ENCODE measurements at places on chromosomes 4 and X.

- DNase-seq: no peak
Measured at GRCh38 chrX:150841456-150842197, 56.8 kb downstream of the CD99L2 start.

- DNase-seq: no peak
Measured at GRCh38 chrX:98068024-98068580, 1184.4 kb downstream of the RPA4 start.

GRCh38 chr4:113905301-113905700 lies 74.1 kb downstream of the ARSJ start:
- DNase-seq: no peak

DNA sequence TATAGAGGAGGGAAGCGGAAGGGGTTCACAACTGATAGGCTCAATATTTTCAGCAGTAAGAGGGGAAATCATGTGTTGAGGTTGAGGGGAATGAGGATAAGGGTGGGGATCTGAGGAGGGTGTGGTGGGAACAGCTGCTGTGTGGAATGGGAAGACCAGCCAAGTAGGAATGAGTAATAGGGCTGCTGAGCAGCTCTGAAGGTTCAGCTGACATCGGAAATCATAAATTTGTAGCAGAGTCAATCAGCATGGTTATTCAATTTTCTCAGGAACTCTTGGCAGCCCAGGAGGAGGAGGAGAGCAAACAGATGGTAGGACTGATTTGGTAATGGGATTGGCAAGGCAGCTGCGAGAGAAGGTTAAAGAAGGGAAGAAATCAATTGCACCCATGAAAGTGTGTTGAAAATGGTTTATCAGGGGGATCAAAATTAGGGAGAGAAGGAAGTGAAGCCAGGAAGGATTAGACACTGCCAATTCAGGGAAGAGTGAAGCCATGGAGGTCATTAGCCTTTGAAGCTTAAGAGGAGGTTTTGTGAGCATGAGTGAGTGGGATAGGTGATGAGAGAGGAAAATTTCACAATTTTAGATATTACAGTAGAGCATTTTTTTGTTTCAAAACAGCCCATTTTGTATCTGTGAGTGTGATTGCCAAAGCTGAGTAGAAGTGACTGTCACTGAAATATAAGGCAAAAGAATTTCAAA lies 82.6 kb downstream of the PCDH7 start:
- DNase-seq: no peak

GRCh38 chrX:133926809-133927208 lies 58.6 kb downstream of the GPC3 start:
- no peak for DNase-seq

DNA sequence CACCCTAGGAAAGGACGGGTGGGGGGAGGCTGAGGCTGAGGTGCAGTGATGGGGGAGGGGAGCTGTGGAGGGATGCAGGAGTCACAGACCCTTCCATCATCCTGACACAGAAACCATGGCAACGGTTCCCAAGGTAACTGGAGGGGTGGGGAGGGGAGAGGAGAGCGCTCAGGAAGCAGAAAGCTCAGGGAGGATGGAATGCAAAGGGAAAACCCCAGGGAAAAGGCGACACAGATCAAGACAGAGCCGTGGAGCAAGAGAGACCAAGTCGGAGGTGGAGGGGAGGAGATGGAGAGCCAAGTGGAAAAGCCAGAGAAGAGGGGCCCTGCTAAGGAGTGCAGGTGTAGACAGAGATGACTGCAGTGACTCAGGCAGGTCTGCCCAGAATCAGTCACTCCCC lies 14.5 kb downstream of the L1CAM start:
- no peak for DNase-seq

DNA sequence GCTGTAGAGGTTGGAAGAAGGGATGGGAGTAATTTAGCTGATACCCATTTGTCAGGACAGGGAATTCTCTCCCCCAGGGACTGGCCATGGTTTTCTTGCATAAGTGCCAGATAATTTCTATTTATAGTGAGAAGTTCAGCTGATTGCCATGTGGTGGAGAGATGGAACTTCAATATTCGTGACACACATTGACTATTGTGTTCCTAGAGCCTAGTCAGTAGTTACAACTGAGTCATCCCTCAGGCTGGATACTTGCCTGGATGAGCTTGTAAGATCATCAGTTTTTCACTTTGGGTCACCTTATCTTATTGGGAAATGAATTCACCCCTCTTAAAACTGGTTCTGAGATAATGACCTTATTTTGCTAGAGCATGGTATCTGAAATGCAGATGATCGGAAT lies 32.2 kb downstream of the CFAP299 start:
- DNase-seq: no peak

DNA sequence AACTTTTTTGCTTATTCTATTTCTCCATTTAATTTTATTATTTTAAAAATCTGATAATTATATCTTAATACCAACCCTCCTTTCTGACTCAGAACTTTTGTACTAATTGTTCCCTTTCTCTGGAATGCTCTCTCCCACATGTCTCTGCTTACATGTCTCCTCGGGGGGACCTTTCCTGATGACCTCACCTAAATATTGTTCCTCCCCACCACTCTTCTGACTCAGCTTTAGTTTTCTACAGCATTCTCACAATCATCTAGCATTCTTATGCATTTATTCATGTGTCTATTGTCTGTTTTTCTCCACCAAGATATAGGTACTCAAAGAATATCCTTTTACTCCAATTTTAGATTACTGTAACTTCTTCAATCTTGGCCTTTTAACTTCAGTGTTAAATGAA lies 128.7 kb downstream of the MSL3 start:
- no peak for DNase-seq

DNA sequence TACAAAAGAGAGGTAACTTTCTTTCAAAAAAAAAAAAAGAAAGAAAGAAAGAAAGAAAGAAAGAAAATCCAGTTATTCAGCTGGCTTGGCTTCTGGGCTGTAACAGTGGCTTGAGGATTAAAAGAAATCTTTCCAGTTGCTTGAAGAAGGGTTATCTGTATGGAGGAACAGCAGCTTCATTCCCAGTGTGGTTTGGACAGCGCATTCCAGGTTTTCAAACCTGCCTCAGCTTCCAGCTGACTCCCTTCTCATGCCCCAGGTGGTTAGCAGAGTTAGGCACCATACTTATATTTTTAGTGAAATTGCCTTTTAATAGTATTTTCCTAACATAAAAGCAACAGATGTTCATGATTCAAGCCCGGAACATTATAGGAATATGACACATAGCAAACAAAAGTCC lies 48.6 kb downstream of the TMEM164 start:
- no peak for DNase-seq
